SJSA1 (cell line): ENCODE measurements at places on chromosomes 11 and 22. TPM values are rescaled to one million over a fixed set of nuclear protein-coding genes. Genes with fewer than 3 reads are reported as not detected.

DNA sequence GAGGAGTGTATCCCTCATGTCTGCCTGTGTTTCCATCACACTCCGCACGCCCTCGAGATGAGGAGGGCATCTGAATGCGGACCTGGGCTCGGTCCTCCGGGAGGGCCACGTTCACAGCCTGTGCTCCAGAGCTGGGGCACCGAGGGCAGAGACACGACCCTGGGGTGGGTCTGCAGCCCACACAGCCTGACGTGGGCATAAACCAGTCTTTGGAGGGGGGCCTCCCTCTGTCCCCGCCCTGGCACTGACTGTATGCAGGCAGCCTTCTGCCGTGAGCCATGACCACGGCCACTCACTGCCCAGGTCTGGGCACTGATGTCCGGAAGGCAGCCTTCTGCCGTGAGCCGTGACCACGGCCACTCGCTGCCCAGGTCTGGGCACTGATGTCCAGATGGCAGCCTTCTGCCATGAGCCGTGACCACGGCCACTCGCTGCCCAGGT, 1425.1 kb downstream of the BRD1 start:
- H3K27ac ChIP-seq = no peak overlapping the region
- DNase-seq = no peak
- H3K36me3 ChIP-seq = no peaks in the 10 kb centered on the region
- H3K4me1 ChIP-seq = no peaks in the 10 kb centered on the region

DNA sequence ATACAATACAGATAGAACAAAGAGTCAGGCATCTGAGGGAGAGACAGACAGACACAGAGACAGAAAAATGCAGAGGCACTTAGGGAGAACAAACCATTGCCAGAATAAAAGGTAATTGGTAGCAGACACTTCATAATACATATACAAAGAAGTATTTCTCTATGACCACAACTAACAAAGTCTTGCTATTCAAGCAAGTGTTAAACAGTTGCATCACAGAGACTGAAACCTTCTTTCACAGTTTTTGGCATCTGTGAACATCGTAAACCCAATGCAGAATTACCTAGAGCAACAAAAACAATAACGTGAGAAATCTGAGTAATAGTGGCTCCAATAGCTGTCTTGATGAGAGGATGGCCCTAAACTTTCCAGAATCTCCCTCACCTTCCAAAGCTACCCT, 116.4 kb downstream of the BLID start:
- no peaks in the 10 kb centered on the region for H3K36me3 ChIP-seq
- H3K4me1 ChIP-seq = no peaks in the 10 kb centered on the region
- H3K4me3 ChIP-seq = no peak overlapping the region
- no peak overlapping the region for H3K27ac ChIP-seq
- no peaks in the 10 kb centered on the region for H3K27me3 ChIP-seq
- no peak for DNase-seq

GRCh38 chr11:12159351-12160099, 49.1 kb downstream of the MICAL2 start:
- H3K27ac ChIP-seq = peak overlapping the region; percentile 90
- H3K4me3 ChIP-seq = no peak overlapping the region
- peak; percentile 93 for DNase-seq
- H3K36me3 ChIP-seq = peaks cover 21% of the 10 kb centered on the region

- no peaks in the 10 kb centered on the region for H3K36me3 ChIP-seq
- no peak overlapping the region for H3K4me3 ChIP-seq
- DNase-seq = peak; percentile 13
These were observed 9.0 kb upstream of the VPREB1 start for GRCh38 chr22:22235558-22235957.

- H3K36me3 ChIP-seq = no peaks in the 10 kb centered on the region
- no peak overlapping the region for H3K4me3 ChIP-seq
- DNase-seq = no peak
- no peaks in the 10 kb centered on the region for H3K4me1 ChIP-seq
- H3K27me3 ChIP-seq = no peaks in the 10 kb centered on the region
These were observed 303.3 kb downstream of the BRD1 start for GRCh38 chr22:49524362-49524761.

GRCh38 chr11:15970506-15971214, 385.7 kb downstream of the SOX6 start:
- no peak overlapping the region for H3K4me3 ChIP-seq
- no peaks in the 10 kb centered on the region for H3K27me3 ChIP-seq
- H3K36me3 ChIP-seq = no peaks in the 10 kb centered on the region
- peaks cover 47% of the 10 kb centered on the region for H3K4me1 ChIP-seq
- H3K27ac ChIP-seq = peak overlapping the region; percentile 94

- H3K27ac ChIP-seq = no peak overlapping the region
- H3K36me3 ChIP-seq = no peaks in the 10 kb centered on the region
- no peak overlapping the region for H3K4me3 ChIP-seq
- DNase-seq = peak; percentile 9
These were observed 9.7 kb upstream of the CENATAC start for GRCh38 chr11:118988280-118988679.

DNA sequence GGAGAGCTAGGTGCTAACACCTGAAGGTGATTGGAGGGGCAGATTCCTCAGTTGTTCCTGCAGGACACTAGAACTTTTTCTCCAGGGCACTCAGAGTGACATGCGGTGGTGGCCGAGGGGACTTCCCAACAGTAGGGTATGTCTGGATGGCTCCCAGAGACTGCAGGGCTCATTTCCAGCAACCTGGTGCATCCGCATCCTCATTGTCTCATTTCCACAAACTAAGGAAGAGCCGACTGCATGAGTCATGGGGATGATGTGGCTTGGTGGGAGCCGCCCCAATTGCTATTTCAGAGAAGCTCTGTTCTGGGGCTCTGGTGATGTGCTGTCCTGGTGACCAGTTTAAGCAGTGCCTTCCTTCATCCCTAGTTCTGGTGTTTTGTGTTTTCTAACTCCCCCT, 2.8 kb upstream of the ROBO4 start:
- peak; percentile 76 for DNase-seq
- peak overlapping the region; percentile 88 for H3K27ac ChIP-seq

- no peaks in the 10 kb centered on the region for H3K36me3 ChIP-seq
- peak; percentile 14 for DNase-seq
- H3K27ac ChIP-seq = no peak overlapping the region
- no peaks in the 10 kb centered on the region for H3K27me3 ChIP-seq
- peaks cover 17% of the 10 kb centered on the region for H3K4me1 ChIP-seq
These were observed 560.0 kb downstream of the INSC start for GRCh38 chr11:15674756-15675155.

DNA sequence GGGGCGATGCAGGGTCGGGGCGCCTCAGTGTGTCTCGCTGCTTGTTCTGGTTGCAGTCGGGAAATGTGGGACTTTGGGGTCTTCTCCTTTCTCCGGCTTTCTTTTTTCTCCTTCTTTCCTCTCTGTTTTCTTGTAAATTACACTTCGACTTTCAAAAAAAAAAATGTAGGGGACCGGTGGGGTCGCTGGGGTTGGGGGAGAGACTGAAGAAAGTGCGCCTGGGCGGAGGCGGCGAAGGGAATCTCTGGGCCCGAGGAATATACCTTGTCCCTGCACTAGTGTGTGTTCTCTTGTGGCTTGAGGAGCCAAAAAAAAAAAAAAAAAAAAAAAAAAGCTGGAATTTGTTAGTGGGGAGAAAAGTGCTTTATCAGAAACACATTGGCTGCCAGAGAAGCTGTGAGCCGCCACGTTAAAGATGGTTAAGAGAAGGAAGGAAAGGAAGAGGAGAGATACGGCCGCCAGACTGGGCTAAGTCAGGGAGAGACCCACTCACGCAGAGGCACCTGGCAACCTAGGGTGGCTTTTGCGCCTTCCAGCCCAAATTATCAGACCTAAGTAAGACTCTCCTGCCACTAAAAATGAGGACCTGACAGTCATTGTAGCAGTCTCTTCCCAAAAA, 8.4 kb upstream of the FLI1 start:
- no peak for DNase-seq
- no peaks in the 10 kb centered on the region for H3K27me3 ChIP-seq
- H3K4me1 ChIP-seq = no peaks in the 10 kb centered on the region
- no peak overlapping the region for H3K4me3 ChIP-seq

DNA sequence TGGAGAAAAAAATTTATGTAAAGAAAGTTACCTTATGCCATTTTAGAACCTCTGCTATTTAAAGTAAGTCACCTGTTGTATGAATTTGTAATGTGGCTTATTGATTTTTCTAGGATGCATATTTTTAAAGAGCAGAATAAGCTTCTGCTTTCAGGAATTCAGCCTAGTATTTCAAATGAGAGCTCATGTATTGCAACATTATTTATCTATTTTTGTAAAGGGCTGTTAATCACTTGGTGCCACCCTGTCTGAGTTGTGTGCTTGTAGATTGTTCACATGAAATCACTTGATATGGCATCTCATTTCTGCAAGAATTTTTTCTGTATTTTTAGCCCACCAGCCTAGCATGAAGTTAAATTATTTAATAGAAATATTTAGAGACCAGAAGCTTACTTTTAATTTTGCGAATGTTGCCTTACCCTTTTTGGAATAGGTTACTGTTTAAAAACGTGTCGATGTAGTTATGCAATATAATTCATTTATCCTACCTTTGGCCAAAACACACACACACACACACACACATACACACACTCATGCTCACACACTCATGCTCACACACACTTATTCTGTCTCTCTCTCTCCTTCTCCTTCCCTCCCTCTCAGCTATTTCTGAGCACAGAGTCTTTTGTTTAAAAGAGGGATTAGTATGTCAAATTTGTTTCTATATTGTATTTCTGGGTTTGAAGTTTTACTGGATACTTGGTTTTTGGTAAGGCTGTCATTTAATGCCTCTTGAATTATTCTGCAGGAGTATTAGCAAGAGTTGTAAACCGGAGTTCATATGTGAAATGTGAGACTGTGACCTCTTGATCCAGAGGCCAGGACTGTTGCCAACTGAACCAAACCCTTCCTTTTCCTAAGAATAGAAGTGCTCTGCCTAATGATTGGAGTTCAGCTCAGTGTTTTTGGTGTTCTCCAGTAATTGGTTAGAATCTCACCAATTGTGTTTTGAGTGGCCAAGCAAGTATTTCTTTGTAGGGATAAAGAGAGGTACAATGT, 34.4 kb downstream of the YAP1 start:
- H3K36me3 ChIP-seq = no peaks in the 10 kb centered on the region
- no peaks in the 10 kb centered on the region for H3K27me3 ChIP-seq
- peaks cover 11% of the 10 kb centered on the region for H3K4me1 ChIP-seq
- no peak overlapping the region for H3K4me3 ChIP-seq

DNA sequence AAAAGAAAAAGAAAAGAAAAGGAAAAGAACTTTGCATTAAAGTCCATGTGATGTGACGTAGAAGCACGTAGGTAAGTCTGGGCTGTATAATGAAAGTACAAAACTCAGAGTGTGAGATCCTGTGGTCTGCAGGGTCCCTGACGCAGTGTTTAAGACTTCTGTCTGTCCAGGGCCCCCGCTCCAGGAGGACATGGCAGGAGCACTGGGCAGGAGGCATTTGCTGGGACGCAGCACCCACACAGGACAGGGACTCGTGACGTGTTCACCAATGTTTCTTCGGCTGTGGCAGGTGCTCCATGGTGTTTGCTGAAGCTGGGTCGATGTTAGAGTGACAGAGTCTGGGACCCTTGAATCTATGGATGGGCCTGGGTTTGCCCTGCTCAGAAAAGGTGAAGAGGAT, 348.1 kb downstream of the BRD1 start:
- no peaks in the 10 kb centered on the region for H3K4me1 ChIP-seq
- no peak for DNase-seq
- H3K27ac ChIP-seq = no peak overlapping the region

GRCh38 chr22:43201486-43202219, 14.7 kb upstream of the TTLL12 start:
- H3K36me3 ChIP-seq = no peaks in the 10 kb centered on the region
- no peak overlapping the region for H3K27ac ChIP-seq
- no peaks in the 10 kb centered on the region for H3K27me3 ChIP-seq
- no peak overlapping the region for H3K4me3 ChIP-seq
- H3K4me1 ChIP-seq = peaks cover 14% of the 10 kb centered on the region

- H3K4me1 ChIP-seq = no peaks in the 10 kb centered on the region
- H3K36me3 ChIP-seq = no peaks in the 10 kb centered on the region
- no peak overlapping the region for H3K4me3 ChIP-seq
- no peak for DNase-seq
- H3K27me3 ChIP-seq = no peaks in the 10 kb centered on the region
These were observed 615.4 kb upstream of the B3GAT1 start for GRCh38 chr11:135027461-135027860.

DNA sequence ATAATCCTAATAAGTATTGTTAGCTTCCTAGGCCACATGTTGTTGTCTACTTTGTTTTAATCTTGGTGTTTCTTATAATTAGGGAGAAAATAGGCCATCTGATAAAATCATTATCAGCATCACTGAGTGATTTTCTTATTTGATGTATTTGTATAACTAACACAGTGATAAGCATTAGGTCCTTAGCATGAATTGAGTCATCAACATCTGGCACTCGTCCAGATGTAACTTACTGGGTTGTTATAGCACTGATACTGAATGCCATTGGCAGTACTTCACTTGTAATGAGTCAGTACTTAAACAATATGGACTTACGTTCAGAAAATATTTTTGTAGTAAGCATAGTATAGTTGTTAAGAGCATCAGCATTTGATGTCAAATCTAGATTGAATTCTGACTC, 16.2 kb downstream of the API5 start:
- H3K27ac ChIP-seq = peak overlapping the region; percentile 39; the same call in 1 of the 2 replicates
- DNase-seq = peak; percentile 79
- no peak overlapping the region for H3K4me3 ChIP-seq
- H3K4me1 ChIP-seq = peaks cover 7% of the 10 kb centered on the region; the same call in 1 of the 2 replicates
- H3K36me3 ChIP-seq = peaks cover 100% of the 10 kb centered on the region

GRCh38 chr22:29758068-29758622, 8.7 kb downstream of the ZMAT5 start:
- peaks cover 30% of the 10 kb centered on the region for H3K4me1 ChIP-seq
- no peak overlapping the region for H3K27ac ChIP-seq
- H3K36me3 ChIP-seq = no peaks in the 10 kb centered on the region; the same call in 1 of the 2 replicates
- no peak overlapping the region for H3K4me3 ChIP-seq
- no peaks in the 10 kb centered on the region for H3K27me3 ChIP-seq

GRCh38 chr22:46934746-46935491, 172.5 kb downstream of the TBC1D22A start:
- no peaks in the 10 kb centered on the region for H3K36me3 ChIP-seq
- DNase-seq = peak; percentile 78
- H3K4me1 ChIP-seq = peaks cover 28% of the 10 kb centered on the region
- no peaks in the 10 kb centered on the region for H3K27me3 ChIP-seq

The PKDREJ gene
- not detected in 2 replicates for total RNA-seq

The CST6 gene
- total RNA-seq = not detected in 2 replicates

The AP1B1 gene
- 48.3 and 70.2 TPM in 2 replicates for total RNA-seq

The APOBEC3B gene
- 3.5 and 9.4 TPM in 2 replicates for total RNA-seq

The PATE2 gene
- 0.50 TPM in 1 of 2 replicates, not detected in the other for total RNA-seq
